ENCODE measurements at places on chromosomes 16 and 17.

DNA sequence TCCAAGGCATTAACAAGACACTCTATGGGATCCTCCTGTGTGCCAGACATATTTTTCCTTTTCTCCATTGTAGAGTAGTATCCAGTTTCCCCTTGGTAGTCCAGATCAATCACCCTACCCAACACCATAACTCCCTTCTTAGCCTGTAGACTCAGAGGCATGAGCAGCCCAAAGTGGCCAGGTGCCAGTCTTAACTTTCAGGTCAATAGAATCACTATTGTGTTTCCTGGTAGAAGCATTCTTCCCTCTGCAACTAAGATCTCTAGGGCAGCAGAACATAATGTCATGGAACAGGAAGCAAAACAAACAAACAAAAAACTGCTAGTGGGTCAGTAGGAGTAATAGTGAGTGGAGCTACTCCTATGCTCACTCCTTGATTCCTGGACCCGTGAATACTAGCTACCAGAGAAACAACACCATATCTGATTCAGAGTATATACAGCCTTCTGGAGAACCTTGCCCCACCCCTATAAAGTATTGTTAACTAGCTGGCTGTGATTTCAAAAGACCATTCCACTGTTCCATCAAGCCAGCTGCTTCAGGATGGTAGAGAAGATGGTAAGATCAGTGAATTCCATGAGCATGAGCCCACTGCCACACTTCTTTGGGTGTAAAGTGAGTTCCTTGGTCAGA, 11.2 kb upstream of the CLEC19A start:
- DNase-seq = no peak

GRCh38 chr16:19704321-19705145, 13.5 kb downstream of the KNOP1 start:
- no peak for DNase-seq

- DNase-seq = no peak
Measured at GRCh38 chr17:75403131-75403530, 2.3 kb downstream of the GRB2 start.

DNA sequence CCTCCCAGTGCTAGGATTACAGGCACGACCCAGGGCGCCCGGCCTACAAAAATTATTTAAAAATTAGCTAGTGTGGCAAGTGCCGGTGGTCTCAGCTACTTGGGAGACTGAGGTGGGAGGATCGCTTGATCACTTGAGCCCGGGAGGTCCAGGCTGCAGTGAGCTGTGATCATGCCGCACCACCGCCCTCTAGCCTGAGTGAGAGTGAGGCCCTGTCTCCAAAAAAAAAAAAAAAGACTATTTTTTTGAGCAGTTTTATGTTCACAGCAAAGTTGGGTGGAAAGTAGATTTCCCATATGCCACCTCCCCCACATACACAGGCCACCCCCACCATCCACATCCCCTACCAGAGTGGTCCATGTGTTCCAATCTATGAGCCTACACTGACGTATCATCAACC, 84.9 kb downstream of the MGAT5B start:
- no peak for DNase-seq
